Naive B cell (primary cell): ENCODE measurements at places on chromosomes 12 and 14. TPM values are rescaled to one million over a fixed set of nuclear protein-coding genes. Genes with fewer than 3 reads are reported as not detected.

DNA sequence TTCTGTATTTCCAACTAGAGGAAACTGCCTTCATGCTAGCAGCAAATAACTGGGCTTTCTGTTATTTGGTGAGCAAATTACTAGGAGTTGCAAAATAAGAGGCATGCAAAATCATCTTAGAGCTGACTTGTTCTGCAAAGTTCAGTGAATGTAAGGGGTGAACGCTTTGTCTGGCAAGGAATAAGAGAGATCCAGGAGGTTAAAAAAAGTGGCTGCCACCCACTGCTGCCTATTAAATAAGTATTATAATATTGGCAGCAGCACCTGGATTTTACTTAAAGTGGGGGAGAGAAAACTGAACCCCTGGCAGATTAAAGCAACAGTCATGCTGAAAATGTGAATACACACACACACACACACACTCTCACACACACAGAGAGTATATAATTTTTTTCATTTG is 557.0 kb downstream of the FLRT2 start:
- DNase-seq: no peak

- no peak for DNase-seq
Measured at GRCh38 chr14:75366963-75367362, 60.9 kb upstream of the JDP2 start.

DNA sequence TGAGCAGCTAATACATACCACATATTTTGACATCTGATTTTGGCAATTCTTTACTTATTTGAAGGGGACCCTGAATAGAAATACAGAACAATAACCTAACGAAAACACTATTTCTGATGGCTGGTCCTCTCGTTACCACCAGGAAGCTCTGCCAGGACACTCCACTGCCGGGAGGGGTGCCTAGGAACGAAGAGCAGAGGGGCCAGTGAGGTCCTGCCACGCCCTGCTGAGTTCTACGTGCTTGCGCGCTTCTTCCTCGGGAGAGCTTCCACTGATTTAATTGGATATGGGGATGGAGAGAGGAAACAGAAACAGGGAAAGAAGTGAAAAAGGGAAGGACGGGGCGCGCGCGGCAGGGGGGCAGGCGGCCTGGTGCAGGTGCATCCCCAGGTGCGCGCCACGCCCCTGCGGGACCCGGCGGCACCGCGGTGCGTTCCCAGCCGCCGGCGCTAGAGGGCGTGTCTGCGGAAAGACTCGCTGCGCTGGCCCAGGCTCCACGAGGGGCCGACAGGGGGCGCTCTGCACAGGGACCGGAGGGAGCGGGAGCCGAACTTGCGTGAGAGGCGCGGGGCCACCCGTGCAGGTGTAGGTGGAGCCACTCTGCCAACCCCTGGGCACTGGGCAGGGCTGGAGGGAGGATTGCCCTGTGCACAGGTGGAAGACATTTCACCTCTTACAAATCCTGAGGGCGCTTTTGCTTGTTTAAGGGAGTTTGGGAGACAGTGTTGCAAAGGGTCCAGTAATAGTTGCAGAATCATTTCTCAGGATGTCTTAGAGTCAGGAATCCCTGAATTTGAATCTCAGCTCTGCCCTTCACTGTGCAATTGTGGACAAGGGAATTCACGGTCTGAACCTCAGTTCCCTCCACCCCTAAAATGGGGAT is 986.3 kb upstream of the TMEM132C start:
- no peak for DNase-seq

TBC1D30 gene
- polyA plus RNA-seq: 1.1 TPM

IFNG gene
- 0.45 TPM for polyA plus RNA-seq

GRCh38 chr12:11875414-11875935 is 195.3 kb upstream of the BCL2L14 start:
- DNase-seq: no peak

DNA sequence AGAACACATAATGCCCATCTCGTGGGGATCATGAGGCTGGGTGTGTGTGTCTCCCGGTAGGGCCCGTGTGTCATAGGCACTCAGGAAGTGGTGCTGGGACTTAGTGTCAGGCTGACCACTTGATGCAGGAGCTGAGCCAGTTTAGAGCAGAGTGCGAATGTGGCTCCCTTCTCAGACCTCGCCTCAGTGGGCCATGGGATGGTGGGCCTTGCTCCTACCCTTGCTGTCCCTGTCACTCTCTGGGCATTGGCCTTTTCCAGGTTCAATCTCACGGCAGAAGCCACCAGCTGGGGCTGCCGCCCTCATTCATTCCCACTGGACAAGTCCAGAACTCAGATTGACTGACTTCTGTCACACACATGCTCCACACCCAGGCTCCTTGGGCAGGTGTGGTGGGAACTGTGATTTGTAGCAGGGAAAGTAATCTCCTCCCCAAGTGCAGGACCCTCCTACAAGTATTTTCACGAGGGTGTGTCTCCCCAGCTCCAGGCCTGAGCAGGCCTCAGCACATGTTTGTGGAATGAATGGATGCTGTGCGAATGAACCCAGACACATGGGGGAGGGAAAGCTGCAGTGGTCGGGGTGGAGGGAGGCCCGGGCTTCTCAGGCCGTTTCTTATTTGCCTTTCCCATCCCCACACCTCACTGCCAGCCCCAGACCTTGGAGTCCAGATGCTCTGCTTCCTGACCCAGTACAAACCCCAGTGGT is 54.9 kb downstream of the BEGAIN start:
- DNase-seq: no peak

DNA sequence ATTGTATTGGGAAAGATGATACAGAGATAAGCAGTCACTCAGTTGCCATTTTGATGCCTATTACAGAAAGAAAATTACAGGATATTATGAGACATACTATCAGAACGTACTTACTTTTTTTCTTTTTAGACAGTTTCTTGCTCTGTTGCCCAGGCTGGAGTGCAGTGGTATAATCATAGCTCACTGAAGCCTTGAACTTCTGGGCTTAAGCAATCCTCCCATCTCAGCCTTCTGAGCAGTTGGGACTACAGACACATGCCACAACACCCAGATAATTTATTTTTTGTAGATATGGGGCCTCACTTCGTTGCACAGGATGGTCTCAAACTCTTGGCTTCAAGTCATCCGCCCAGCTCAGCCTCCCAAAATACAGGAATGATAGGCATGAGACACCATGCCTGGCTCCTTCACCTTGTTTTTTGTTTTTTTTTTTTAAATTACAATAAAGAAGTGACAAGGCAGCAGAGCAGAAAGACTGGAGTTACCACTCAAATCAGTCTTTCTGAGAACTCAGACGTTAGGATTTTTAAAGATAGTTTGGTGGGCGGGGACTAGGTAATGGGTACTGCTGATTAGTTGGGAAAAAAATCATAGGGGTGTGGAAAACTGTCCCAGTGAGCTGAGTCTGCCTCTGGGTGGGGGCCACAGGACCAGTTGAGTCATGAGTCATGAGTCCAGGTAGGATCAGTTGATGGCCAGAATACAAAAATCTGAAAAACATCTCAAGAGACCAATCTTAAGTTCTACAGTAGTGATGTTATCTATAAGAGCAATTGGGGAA is 11.5 kb upstream of the CPM start:
- DNase-seq: no peak

- no peak for DNase-seq
Measured at GRCh38 chr12:80979816-80980215, 42.1 kb upstream of the LIN7A start.

DNA sequence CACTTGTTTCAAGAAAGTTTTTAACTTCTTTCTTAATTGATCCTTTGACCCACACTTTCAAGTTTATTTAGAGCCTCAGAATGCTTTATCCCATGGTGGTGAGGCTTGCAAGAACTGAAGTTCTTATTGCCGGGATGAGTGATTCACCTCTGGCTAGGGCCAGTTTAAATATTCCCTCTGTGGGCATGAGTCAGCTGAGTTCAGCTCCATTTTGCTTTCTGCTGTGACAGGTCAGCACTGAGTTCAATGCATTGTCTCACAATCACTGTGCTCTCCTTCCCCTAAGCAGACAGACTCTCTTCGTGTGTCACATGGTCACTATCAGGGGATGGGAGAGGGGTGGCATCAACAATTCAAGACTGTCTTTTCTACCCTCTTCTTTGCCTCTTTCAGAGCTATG is 514.6 kb upstream of the FBXO33 start:
- DNase-seq: no peak

GRCh38 chr12:53804429-53804828 is 52.6 kb upstream of the CISTR start:
- no peak for DNase-seq

DNA sequence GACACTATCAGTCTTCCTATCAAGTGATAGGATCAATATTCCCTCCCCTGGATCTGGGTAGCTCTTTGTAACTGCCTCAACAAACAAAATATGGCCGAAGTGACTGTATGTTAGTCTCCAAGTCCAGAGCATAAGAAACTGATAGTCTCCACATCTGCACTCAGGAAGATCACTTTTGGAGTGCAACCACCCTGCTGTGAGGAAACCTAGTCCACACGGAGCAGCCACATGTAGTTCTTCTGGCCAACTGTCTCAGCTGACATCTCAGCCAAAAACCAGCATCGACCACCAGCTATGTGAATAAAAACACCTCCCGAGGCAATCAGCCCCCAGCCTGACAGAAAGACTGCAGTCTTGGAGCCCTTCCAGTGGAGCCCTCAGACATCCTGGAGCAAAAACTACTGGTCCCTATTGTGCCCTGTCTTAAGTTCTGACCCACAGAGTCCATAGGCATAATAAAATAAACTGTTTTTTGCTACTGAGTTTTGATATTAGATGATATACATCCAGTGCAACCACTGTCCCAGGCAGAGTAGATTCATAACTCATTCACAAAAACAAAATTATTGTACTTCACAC is 143.8 kb downstream of the MED13L start:
- DNase-seq: no peak

SMCO3 gene
- 0.65 TPM for polyA plus RNA-seq

GRCh38 chr14:37413504-37414003 is 181.5 kb downstream of the FOXA1 start:
- DNase-seq: no peak

ADCY6 gene
- not detected for polyA plus RNA-seq

- no peak for DNase-seq
Measured at GRCh38 chr14:23078692-23079116, 16.2 kb downstream of the ACIN1 start.

- DNase-seq: no peak
Measured at GRCh38 chr12:105206686-105207374, 29.1 kb downstream of the APPL2 start.

DNA sequence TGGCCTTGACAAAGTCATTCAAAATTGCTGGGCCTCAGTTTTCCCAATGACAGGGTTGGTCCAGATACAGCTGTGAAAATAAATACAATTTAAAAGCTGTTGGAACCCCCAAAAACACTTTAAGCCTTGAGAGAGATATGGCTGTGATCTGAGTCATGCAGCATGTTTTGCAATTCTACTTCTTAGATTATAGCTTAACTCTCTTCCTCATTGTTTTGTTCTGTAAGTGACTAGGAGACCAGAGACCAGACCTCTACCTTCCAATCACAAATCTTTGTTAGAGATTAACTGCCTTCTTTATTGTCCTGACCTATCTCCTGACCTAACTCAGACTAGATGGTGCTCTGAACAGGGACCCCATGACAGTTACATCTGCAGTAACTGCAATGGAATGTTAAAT is 198.1 kb downstream of the STXBP6 start:
- DNase-seq: no peak

GSG1 gene
- polyA plus RNA-seq: 0.11 TPM

GRCh38 chr12:116113398-116114130 is 163.9 kb downstream of the MED13L start:
- no peak for DNase-seq

CKAP4 gene
- 3.7 TPM for polyA plus RNA-seq

- DNase-seq: no peak
Measured at GRCh38 chr12:12731785-12732184, 14.6 kb downstream of the CDKN1B start.

GRCh38 chr14:74457565-74457895 is 31.5 kb upstream of the SYNDIG1L start:
- no peak for DNase-seq

DNA sequence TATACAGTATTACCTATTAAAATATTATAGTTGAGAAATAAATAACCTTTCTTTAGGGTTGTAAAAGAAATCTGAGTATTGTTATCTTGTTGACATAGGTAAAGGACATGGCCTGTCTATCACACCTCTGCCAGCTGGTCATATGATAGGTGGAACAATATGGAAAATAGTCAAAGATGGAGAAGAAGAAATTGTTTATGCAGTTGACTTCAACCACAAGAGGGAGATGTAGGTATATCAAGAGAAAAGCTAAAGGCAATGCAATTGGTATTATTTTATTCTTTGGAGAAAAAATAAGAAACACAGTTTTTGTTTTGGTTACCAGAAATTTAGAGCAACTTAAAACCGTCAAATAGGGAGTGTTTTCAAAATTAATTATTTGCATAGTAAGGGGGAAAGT is 13.5 kb downstream of the CPSF2 start:
- no peak for DNase-seq

- DNase-seq: no peak
Measured at GRCh38 chr14:105519946-105520698, 6.3 kb upstream of the TMEM121 start.

DNA sequence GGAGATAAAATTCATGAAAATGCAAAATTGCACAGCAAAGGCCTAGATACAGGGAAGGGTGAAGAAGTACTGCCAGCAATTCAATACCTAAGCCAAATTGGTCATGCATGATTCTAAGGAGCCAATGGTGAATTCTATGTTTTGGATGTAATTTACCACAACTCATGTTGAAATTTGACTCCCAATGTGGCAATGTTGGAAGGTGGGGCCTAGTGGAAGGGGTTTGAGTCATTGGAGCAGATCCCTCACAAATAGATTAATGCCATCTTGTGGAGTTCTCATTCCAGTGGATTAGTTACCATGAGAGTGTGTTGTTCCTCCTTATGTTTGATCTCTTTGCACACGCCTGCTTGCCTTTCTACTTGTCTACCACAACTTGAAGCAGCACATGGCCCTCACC is 194.0 kb upstream of the ALG10 start:
- DNase-seq: no peak
